ENCODE measurements at places on chromosomes 1 and 21.

GRCh38 chr1:96370757-96371156 lies 350.8 kb upstream of the PTBP2 start:
- no peak for DNase-seq

- DNase-seq, result no peak
Measured at GRCh38 chr1:54679706-54680105, 36.0 kb upstream of the TTC4 start.

- DNase-seq, result peak; percentile 22
Measured at GRCh38 chr1:168466092-168466713, 77.6 kb downstream of the XCL2 start.

DNA sequence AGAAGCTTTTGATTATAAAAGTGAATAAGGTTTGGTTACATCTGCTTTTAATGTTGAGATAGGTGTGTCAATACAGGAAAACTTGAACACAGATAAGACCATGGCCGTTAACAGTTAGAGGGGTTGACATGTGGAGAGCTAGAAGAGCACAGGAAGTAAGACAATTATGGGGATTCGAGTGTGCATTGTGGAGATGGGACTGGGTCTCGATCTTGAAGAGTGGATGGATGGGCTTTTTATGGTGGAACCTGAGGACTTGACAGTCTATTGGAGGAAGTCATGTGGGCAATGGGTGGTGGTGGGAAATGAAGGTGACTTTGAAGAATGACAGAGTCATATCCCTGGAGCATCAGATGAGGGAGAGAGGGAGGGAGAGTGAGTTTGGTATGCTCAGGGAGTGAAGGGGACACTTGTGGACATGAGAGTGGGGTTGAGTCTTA lies 12.1 kb downstream of the DYRK1A start:
- no peak for DNase-seq

DNA sequence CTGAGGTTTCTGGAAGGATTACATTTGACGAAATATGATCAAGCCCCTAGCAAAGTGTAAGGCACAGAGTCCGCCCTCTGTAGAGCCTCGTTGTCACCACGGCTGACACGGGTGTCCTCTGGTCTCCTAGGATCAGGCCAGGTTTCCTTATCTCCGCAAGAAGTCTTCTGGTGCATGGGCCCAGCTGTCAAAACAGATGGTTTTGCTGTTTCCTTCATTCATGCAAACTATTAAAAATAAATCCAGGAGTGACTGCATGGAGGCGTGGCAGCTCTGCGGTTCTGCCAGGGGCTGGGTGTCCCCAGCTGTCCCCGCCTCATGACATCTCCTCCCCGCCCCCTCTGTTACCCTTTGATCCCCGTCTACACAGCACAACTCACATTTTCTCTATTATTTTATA lies 209.0 kb downstream of the DYRK1A start:
- no peak for DNase-seq

DNA sequence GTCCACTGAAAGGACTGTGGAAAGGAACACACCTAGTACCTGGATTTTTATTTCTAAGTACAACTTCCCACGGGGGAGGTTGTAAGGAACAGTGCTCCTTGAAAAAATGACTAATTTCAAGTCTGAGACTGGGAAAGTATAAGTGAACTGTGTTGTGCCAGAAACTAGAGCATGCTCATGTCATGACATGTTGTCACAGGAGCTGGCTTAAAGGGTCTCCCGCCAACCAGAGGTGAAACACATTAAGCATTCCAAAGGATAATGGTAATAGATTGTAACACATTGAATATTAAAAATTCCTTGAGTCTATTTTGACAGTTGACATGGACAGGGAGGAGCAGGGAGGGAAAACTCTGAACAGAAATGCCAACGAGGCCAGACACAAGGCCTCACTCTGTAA lies 6.3 kb downstream of the ATP2B4 start:
- DNase-seq, result no peak

- DNase-seq, result no peak
Measured at GRCh38 chr1:17741052-17741451, 14.1 kb upstream of the ACTL8 start.

- DNase-seq, result no peak
Measured at GRCh38 chr1:100075773-100076172, 57.0 kb downstream of the SASS6 start.

DNA sequence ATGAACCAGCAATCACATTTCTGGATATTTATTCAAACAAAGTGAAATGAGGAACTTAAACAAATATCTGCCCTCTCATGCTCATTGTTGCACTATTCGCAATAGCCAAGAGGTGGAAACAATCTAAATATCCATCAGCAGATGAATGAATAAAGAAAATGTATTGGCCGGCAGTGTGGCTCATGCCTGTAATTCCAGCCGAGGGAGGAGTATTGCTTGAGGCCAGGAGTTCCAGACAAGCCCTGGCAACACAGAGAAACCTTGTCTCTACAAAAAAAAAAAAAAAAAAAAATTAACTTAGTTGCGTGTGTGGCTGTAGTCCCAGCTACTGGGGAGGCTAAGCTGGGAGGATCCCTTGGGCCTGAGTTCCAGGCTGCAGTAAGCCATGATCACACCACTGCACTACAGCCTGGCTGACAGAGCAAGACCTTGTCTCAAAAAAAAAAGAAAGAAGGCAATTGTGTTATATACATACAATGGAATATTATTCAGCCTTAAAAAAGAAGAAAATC lies 191.4 kb downstream of the AKT3 start:
- no peak for DNase-seq

DNA sequence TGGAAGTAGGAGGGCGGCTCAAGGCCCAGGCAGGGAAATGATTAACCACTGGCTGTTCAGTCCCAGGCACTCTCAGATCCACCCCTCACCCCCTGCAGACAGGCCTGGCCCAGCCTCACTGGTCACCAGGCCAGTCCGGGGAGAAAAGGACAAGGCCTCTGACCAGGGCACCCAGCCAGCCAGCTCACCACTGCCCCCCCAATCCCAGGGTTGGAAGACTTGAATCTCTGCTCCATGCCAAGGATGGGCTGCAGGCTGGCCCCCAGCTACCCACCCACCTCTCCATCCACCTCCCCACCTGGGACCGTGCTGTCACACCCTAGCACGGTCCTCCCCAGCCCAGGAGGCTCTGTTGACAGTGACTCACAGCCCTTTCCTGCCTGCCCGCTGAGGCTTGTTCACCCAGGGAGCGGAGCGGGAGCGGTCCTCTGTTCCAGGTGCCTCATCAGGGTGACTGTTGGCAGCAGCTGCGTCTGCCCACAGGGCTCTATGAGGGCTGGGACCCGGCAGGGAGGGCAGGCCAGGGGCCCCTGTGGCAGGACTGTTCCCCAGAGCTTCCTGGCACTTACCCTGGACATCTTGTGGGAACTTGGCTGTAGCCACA lies 2.2 kb downstream of the LAD1 start:
- DNase-seq, result no peak

All from T-helper 2 cell (primary cell).